ENCODE measurements at places on chromosomes 5 and 9. TPM values are rescaled to one million over a fixed set of nuclear protein-coding genes. Genes with fewer than 3 reads are reported as not detected.

The LCN9 gene
- total RNA-seq, result not detected

The LIX1 gene
- 1.4 TPM for total RNA-seq

The SCGB3A2 gene
- total RNA-seq, result not detected

The FRMPD1 gene
- total RNA-seq, result 0.19 TPM

The DMRTA1 gene
- 0.10 TPM for total RNA-seq

The ADAMTS6 gene
- total RNA-seq, result 2.4 TPM

The GDA gene
- 0.57 TPM for total RNA-seq

The MSMP gene
- total RNA-seq, result not detected

The GABRG2 gene
- 0.70 TPM for total RNA-seq

The FAM114A2 gene
- total RNA-seq, result 18.1 TPM

The CFAP157 gene
- 15.6 TPM for total RNA-seq

The CATSPER3 gene
- 0.52 TPM for total RNA-seq

The FAF2 gene
- 31.8 TPM for total RNA-seq

The PAX5 gene
- total RNA-seq, result 0.37 TPM

The MED10 gene
- 83.1 TPM for total RNA-seq

The PTRH1 gene
- total RNA-seq, result 20.2 TPM

All from motor neuron (in vitro differentiated cells).